ENCODE measurements at places on chromosomes 5 and 9.
A peak's percentile ranks its signal among the peaks of the same experiment; 100 is the strongest.

DNA sequence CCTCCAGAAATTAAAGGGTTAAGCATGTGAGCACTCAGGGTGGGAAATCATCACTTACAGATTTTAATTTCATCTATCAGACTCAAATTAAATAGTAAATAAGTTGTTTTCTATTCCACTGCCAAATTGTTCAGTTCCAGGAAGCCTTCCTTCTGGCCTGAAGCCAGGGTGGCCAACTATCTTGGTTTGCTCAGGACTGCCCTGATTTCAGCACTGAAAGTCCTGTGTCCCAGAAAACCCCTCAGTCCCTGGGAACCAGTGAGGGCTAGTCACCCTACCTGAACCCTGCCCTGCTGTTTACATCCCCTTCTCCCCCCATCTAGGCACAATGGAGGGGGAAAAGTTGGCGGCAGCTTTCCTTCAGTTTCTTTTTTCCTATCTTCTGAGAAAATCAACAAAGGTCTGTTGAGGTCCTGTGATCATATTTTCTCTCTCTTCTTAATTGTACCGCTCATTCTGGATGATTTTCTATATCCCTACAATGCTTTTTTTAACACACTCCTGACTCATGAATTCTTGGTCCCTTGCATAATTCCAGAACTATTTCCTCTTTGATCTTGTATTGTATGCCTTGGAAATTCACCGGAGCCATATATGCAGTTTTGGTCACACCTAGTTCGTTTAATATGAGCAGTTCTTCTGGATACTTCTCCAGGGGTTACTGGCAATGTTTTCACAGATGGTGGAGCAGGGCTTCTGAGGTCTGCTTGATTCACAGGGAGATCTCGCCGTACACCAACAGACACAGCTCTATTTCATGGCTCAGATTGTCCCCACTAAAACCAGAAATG, 103.8 kb downstream of the MAP1B start:
- DNase-seq = peak; percentile 74

DNA sequence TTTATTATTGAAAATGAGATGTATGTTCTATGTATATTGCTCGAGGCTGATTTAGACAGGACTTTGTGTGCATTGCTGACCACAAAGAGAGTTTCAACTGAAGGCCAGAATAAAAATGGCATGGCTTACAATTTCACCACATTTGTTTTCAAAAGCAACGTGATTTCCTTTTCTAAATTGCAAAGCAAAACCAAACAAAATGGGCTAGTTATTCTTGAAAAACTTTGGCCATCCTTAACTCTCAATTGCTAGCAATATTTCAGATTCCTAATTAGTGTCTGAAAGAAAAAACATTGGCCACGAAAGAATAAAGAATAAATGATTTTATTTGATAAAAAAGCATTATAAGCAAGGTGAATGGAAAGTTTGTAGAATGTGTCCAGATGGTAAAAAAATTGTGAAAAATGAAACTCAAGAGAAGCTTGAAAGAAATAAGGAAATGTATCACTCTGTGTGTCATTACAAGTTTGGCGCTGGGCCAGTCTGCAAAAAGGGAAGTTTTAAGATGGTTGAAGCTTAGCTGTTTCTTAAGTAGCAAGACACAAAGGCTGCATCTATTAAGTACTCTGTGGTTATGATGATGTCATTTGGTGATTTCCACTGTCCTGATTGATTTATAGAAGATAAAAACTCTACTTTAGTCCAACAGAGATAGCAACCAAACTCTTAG, 89.2 kb upstream of the PRLR start:
- DNase-seq = peak; percentile 58

GRCh38 chr9:36316049-36316448, 57.8 kb upstream of the GNE start:
- DNase-seq = no peak

GRCh38 chr5:115096034-115096769, 73.5 kb downstream of the TRIM36 start:
- DNase-seq = no peak

GRCh38 chr9:38178237-38178636, 109.2 kb upstream of the SHB start:
- no peak for DNase-seq

- no peak for DNase-seq
Measured at GRCh38 chr5:68139611-68140441, 75.7 kb upstream of the PIK3R1 start.

DNA sequence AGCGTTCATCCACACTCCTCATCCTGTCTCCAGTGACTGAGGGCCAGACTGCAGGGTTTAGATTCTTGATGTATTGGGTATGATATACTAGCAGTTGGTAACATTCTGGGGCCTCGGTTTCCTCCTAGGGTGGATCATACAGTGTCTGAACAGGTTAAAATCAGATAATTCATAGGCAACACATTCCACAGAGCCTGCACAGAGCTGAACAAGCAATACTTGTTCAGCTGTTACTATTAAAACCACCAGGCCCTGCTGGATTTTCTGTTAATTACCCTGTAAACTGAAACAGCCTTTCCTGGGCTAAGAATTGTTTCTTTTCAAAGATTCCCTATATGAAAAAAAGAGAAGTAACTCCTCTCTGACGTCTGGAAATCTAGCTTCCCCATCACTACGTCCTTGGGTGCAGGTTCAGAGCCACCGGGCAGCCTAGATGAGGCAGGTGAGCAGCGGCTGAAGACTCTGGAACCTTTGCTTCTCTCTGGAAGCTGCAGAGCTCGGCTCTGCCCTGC, 1313.5 kb upstream of the WWC1 start:
- no peak for DNase-seq

GRCh38 chr5:72451741-72452505, 55.3 kb downstream of the ZNF366 start:
- peak; percentile 66 for DNase-seq

GRCh38 chr5:13624283-13625074, 320.0 kb downstream of the DNAH5 start:
- DNase-seq = peak; percentile 28

All from astrocyte of the hippocampus (primary cell).